Gastrocnemius medialis (tissue), 4 donors: ENCODE measurements at places on chromosomes 3 and 15. TPM values are rescaled to one million over a fixed set of nuclear protein-coding genes. Genes with fewer than 3 reads are reported as not detected.

ALDH1A2 gene
- total RNA-seq, result 5.3 TPM

GASK1A gene
- 0.62 TPM for total RNA-seq

CMTM8 gene
- 2.6 TPM for total RNA-seq

LRCH3 gene
- total RNA-seq, result 19.1 TPM

FBXO40 gene
- total RNA-seq, result 40.8 TPM

MUC4 gene
- total RNA-seq, result 0.27 TPM

CCDC80 gene
- total RNA-seq, result 2.5 TPM

CLDN18 gene
- not detected for total RNA-seq

BCHE gene
- total RNA-seq, result 0.15 TPM

TATDN2 gene
- total RNA-seq, result 10.9 TPM

SLC12A1 gene
- not detected for total RNA-seq

CCR3 gene
- not detected for total RNA-seq

ERICH6 gene
- not detected for total RNA-seq

PIERCE2 gene
- 6.3 TPM for total RNA-seq

DPPA2 gene
- total RNA-seq, result not detected

SHC4 gene
- 0.39 TPM for total RNA-seq

PRSS50 gene
- not detected for total RNA-seq

- no peaks in the 10 kb centered on the region for H3K27me3 ChIP-seq
- no peak overlapping the region for H3K4me3 ChIP-seq
- no peak for DNase-seq
- H3K36me3 ChIP-seq, result no peaks in the 10 kb centered on the region
- H3K27ac ChIP-seq, result no peak overlapping the region
Measured at GRCh38 chr3:71160785-71161546, 422.6 kb downstream of the FOXP1 start.

DNA sequence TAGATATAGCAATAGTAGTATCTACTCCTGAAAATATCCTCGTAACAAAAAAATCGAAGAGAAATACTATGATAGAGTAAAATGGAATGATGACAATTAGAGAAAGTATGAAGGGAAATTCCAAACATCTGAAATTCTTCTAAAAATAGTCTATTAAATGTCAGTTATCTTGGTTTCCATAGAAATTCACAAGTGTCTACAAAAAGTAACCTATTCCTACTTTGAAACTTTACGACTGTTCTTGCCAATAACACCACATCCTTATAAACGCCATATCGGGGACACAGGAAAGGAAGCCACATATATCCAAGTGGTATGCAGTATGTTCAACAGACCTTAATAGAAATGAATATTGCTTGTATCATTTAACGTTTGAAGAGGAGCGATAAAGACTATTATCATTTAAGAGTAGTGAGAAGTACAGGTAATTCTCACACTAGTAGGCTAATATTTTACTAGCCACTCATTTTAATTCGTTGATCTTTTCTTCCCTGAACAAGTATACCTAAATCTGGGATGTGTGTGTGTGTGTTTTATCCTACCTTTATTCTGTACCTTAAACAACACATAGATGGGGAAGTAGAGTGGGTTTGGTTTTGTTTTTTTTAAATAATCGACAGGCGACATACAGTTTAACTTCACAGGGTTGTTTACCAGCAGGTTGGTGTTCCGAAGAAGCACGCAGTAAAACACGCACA is 1.2 kb downstream of the GPR176 start:
- no peaks in the 10 kb centered on the region for H3K4me1 ChIP-seq
- no peak overlapping the region for H3K4me3 ChIP-seq
- no peak for DNase-seq
- H3K36me3 ChIP-seq, result no peaks in the 10 kb centered on the region
- peaks cover 26% of the 10 kb centered on the region for H3K27me3 ChIP-seq

DNA sequence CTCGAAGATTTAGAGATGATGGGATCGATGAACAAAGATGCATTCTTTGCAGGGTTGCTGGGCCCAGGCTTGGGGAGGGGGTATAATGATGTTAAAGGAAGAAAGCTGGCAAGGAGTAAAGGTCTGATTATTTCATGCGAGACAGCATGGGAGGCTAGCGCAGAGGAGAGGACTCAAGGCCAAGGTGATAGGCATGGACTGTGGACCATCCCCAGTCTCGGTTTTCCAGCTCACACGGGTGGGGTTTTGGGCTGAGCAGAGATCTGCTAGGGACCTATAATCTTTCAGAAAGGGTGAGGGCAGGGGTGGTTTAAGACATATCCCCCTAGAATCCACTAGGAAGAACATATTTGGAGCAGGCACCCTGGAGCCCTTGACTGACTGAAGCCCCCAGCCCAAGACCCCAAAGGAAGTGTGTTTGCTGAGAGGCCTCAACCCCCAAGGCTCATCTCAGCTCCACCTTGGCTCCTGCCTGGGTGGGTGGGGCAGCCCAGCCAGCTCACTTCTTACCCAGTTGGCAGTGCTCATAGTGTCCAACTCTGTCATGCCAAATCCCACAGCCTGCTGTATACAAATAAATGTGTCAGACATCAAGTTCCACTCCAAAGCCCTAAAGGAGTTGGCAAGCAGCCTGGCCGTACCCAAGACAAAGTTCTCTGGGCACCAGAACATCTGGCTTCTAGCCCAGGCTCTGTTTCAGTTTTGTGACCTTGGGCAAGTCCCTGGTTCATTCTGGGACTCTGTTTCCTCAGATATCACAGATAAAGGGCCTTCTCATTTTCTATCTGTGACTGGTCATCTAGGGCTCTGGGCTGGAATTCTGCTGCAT is 17.9 kb downstream of the ACSBG1 start:
- peak; percentile 93 for DNase-seq
- no peaks in the 10 kb centered on the region for H3K27me3 ChIP-seq
- peaks cover 64% of the 10 kb centered on the region for H3K4me1 ChIP-seq
- H3K4me3 ChIP-seq, result no peak overlapping the region
- peak overlapping the region; percentile 83 for H3K27ac ChIP-seq

DNA sequence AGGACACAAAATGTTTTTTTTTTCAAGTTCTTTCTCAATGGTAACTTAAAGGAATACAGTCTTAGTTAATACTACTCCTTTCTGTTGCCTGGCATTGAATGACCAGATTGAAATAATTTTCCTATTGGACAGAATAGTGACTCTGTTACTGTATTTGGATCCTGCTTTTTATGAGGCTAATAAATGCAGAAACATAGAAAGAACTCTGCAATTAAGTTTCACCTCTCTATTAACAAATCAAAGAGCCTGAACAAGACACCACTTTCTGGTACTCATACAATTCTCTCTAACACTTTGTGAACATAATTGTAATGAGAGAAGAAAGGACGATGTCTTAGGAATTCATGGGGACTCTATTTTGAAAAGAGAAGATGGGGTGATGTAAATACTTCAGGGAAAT is 308.4 kb upstream of the ROBO2 start:
- no peak overlapping the region for H3K4me3 ChIP-seq
- no peaks in the 10 kb centered on the region for H3K4me1 ChIP-seq
- no peaks in the 10 kb centered on the region for H3K27me3 ChIP-seq
- H3K36me3 ChIP-seq, result no peaks in the 10 kb centered on the region
- no peak overlapping the region for H3K27ac ChIP-seq
- no peak for DNase-seq

DNA sequence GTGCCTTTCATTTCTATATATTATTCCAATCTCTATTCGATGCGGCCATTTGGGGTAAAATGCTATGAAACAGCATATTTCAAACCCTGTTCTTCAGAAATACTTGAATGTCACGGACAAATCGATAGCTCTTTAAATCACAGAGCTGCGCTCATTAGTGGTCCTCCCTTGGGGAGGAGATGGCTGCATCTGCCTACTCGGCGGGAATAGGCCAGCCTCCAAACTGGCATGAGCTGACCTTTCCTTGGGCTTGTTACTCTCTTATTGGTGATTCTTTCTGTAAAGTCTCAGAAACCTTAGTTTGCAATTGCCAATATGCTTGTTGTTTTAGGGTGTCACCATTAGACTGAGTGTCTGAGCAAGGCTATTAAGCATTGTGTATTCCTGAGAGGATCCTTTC is 120.9 kb downstream of the BDH1 start:
- peaks cover 3% of the 10 kb centered on the region for H3K4me1 ChIP-seq
- H3K4me3 ChIP-seq, result no peak overlapping the region
- H3K36me3 ChIP-seq, result no peaks in the 10 kb centered on the region
- H3K27me3 ChIP-seq, result no peaks in the 10 kb centered on the region

DNA sequence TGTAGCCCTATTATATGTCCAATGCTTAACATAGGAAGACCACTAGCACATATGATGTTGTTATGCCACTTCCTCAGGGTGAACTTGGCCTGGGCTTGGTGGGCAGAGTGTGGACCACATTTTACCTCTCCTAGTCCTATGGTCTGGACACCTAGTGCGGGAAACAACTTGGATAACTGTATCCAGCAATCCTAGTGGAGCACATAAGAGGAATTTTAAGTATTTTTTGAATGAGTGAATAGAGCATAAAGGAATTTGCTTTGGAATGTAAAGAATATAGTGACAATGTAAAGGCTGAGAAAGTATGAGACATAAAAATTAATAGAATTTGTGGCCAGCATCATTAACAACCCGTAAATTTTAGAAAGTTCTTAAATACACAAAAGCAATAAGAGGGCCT is 528.9 kb downstream of the IGSF11 start:
- no peak for DNase-seq
- no peaks in the 10 kb centered on the region for H3K36me3 ChIP-seq
- H3K4me1 ChIP-seq, result no peaks in the 10 kb centered on the region

GRCh38 chr3:16290827-16291196 is 25.8 kb downstream of the OXNAD1 start:
- no peak for DNase-seq
- H3K36me3 ChIP-seq, result no peaks in the 10 kb centered on the region
- no peaks in the 10 kb centered on the region for H3K27me3 ChIP-seq
- H3K4me1 ChIP-seq, result peaks cover 51% of the 10 kb centered on the region
- H3K4me3 ChIP-seq, result no peak overlapping the region

DNA sequence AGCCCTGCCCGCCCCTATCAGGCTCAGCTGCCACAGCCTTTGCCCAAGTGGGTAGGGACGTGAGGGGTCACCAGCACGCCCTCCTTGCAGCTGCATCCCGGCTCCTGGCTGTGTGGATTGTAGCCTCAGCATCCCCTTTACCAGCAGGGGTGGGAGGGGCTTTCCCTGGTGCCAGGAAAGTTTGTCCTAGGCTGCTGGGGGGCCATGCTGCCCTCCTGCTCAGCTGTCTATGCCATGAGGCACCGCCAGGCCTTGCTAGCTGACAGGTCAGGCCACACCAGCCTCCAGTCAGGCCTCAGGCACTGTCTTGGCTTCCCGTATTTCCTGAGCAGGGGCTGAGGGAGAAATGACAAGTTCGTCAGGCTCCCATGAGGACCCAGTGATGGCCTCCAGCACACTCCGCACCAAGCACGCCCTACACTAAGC is 32.3 kb downstream of the TKT start:
- H3K4me1 ChIP-seq, result no peaks in the 10 kb centered on the region
- peaks cover 7% of the 10 kb centered on the region for H3K36me3 ChIP-seq
- no peaks in the 10 kb centered on the region for H3K27me3 ChIP-seq
- no peak for DNase-seq

DNA sequence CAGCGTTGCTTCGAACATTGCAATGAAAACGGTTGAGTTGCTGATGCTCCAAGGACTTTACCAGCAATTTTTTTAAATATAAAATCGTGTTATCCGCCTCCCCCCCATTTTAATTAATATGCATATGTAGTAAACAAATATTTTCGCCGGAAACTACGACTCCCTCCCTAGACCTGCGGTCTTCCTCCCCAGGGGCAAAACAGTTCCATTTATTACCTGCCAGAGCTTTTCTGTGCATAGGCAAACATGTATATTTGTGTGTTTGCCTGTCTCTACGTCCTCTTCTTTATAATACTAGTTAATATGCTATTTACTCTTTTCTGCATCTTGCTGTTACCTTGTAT is 593 bp upstream of the RSL24D1 start:
- peaks cover 30% of the 10 kb centered on the region for H3K4me1 ChIP-seq
- peak overlapping the region; percentile 89 for H3K27ac ChIP-seq
- no peaks in the 10 kb centered on the region for H3K27me3 ChIP-seq
- DNase-seq, result no peak
- H3K4me3 ChIP-seq, result peak overlapping the region; percentile 97

DNA sequence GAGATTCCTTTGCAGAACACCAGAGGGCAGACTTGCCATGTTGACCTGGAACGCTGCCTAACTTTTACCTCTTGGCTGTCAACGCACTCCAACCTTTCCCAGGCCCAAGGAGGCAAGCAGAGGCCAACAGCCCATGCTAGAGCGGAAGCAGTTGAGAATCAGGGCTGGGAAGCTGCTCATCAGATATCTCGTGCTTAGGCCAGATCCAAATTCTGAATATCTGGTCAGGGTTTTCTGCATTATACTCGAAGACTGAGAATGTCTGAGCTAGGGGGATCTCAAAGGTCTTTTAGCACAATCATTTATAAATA is 2.5 kb downstream of the XIRP1 start:
- no peaks in the 10 kb centered on the region for H3K27me3 ChIP-seq
- peak overlapping the region; percentile 97 for H3K27ac ChIP-seq
- H3K36me3 ChIP-seq, result no peaks in the 10 kb centered on the region
- peak; percentile 76 for DNase-seq
- peaks cover 53% of the 10 kb centered on the region for H3K4me1 ChIP-seq

GRCh38 chr15:58087871-58088270 is 22.4 kb upstream of the ALDH1A2 start:
- no peak overlapping the region for H3K4me3 ChIP-seq
- H3K27ac ChIP-seq, result no peak overlapping the region
- H3K36me3 ChIP-seq, result no peaks in the 10 kb centered on the region
- no peak for DNase-seq

DNA sequence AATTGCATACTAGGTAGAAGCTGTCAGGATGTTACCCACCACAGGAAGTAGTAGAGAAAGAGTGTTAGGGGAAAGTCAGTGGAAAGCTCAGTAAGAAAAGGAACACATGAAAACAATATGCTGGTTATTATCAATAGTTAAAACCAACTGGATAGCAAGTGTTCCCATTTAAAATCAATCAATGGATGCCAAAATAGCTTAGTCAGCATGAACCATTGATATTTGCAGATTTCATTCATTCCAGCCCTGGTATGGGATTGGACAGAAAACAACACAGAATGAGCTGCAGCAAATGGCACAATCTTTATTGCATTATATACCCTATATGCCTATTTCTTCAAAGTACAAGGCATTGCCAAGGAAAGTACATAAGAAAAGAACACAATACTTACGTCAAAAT is 293.7 kb downstream of the EPHA6 start:
- DNase-seq, result no peak
- H3K4me1 ChIP-seq, result no peaks in the 10 kb centered on the region
- no peak overlapping the region for H3K27ac ChIP-seq
- H3K36me3 ChIP-seq, result no peaks in the 10 kb centered on the region
